OCI-M1 (cell line): ENCODE measurements at places on chromosomes 1 and 21.

- peak; percentile 42 for DNase-seq
Measured at GRCh38 chr1:91764471-91765115, 121.4 kb downstream of the TGFBR3 start.

- DNase-seq = no peak
Measured at GRCh38 chr1:179003512-179004066, 22.1 kb upstream of the FAM20B start.

GRCh38 chr1:235058695-235059094, 69.9 kb downstream of the TOMM20 start:
- DNase-seq = no peak

DNA sequence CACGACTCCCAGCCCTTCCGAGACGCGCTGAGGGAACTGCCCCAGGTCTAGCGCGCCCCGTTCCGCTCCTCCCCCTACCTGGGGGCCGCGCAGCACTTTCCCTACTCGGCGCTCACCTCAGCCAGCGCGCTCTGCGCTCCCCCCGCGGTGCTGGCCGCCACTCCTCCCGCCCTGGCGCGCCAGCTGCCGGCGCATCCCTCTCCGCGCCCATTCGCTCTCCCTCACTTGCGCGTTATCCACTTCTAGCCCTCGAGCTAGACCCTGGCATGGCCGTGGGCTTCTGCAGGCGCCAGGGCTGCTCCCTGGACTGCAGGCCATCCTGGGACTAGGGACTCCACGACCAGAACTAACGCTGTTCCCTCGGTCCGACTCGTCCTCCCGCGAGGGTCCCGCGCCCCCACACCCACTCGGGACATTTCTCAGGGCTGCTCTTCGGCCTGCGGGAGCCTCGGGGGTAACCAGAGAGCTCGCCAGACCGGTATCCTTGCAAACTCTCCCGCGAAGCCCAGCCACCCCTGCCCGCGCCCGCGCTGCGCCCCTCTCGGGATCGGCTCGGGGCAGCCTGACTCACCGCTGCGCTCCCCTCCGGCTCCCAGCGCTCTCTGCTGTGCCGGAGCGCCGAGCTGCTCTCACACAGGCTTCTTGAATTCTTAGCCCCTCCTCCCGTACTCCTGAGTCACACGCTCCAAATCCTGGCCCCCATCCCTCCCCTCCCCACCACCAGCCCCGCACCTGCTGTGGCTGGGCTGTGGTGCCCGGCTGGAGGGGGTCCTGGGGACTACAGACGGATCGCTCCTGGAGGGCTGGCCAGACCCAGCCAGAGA, at the start of gene NGF:
Gene NGF, minus strand, starts transcription at position 617 of the 824 bp plus-strand sequence. CDS start 51,454 bp downstream, outside the sequence.
- DNase-seq = no peak

GRCh38 chr1:188877668-188878067, 1600.0 kb downstream of the BRINP3 start:
- no peak for DNase-seq

GRCh38 chr21:32333953-32334673, 35.5 kb downstream of the MRAP start:
- DNase-seq = no peak

DNA sequence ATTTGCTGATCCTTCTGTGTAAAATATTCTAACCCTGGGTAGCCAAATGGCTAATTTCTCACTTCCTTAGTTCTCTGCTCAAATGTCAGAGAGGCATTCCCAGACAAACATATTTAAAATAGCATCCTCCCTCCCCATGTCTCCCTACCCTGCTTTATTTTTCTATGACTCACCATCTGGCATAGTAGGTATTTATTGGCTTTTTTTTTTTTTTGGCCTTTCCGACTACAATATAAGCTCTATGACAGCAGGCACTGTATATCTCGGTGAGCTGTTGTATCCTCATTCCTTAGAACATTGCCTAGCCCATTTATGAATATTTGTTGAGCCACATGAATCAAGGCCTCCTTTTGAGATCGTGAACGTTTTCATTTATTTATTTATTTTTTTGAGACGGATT, 1.5 kb upstream of the NEK7 start:
- DNase-seq = no peak

DNA sequence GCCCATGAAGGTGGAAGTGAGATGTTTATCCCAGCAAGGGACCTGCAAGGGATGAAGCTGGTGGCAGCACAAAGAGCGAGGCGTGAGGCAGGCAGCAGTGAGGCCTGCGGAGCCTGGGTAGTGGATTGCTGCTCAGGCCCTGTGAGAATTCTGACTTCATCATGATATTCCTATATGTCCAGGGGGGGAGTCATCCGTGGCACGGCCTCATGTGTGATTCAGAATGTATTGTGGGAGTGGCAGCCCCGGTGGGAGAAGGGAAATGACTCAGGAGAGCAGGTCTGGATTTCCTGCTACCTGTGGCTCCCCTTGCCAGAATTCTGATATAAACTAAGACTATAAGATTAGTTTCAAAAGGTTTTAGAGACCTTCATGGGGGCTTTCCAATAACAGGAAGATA, 240.9 kb downstream of the CAMTA1 start:
- no peak for DNase-seq

GRCh38 chr21:42964546-42965210, 9.7 kb upstream of the PKNOX1 start:
- DNase-seq = no peak

GRCh38 chr1:39876144-39876543, 7.2 kb downstream of the TRIT1 start:
- DNase-seq = no peak

GRCh38 chr21:42862774-42863503, 16.4 kb downstream of the WDR4 start:
- DNase-seq = no peak

DNA sequence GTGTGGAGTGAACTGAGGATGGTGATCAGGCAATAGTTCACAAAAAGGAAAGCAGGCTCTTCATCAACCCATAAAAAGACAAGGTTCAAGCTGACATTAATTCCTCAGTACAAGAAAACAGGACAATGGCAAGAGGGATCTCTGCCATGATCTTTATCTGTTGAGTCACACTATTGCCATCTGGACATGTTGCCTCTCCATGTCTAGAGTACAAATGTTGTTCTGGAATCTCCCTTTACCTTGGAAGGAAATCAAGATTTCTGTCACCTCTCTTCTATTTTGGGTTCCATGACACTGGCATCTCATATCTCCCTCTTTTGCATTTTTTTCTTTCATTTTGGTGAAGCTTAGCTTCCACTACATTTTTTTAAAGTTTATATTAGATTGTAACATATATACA, 329.1 kb downstream of the USP25 start:
- DNase-seq = no peak
